ENCODE measurements at places on chromosomes 7 and 10.

- no peak for DNase-seq
These were observed 647.4 kb downstream of the XPNPEP1 start for GRCh38 chr10:109275960-109276359.

GRCh38 chr10:58970160-58970915, 206.1 kb upstream of the PHYHIPL start:
- DNase-seq = no peak

DNA sequence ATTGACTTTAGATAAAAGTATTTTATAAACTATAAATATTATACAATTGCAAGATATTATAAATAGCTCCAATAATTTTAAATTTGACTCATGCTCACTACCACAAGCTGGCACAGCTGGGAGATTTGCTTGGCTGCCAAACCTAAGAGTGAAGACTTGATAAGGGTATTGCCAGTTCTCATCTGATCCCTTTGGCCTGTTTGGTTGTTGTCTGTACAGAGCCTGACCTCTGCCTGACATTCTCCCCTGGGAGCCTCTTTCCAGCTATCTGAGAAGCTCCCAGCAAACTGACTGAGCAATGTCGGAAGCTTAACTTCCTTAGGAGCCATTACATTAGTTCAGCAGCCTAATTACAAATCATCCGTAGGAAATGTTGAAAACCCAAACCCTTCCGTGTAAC, 10.2 kb upstream of the LMOD2 start:
- DNase-seq = no peak

DNA sequence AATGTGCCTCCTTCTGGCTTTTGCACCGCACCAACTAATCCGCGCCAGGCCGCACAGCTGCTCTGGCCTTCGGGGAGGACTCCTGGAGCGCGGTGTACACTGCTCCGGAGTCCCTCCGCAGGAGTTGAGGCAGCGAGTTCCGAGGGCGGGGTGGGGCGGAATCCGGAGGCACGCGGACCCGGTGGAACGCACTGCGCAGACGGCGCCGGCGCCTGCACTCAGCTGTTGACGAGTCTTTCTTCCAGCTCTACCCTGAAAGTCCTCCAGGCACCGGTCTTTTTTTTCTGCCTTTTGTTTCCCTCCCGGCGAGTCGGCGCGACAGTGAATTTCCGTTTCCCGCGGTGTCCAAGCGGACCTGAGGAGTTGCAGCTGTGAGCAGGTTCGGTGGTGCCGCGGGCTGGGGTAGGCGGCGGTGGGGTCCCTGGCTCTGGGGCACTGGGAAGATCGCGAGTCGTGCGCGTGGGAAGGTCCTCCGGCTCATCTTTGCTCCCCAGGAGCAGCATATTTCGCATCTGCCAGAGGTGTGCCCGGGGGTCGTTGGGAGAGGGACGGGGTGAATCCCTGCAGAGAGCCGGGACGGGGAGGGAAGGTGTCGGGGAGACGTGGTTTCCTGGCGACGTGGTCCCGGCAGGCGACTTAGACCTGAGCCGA, 44.1 kb downstream of the SFTPD start:
- peak; percentile 51 for DNase-seq

GRCh38 chr10:19816411-19817230, at the start of gene PLXDC2:
TSS of gene PLXDC2 (plus strand) at chr10:19816432.
- DNase-seq = no peak

GRCh38 chr7:26188206-26188956, 12.2 kb downstream of the HNRNPA2B1 start:
- DNase-seq = no peak

DNA sequence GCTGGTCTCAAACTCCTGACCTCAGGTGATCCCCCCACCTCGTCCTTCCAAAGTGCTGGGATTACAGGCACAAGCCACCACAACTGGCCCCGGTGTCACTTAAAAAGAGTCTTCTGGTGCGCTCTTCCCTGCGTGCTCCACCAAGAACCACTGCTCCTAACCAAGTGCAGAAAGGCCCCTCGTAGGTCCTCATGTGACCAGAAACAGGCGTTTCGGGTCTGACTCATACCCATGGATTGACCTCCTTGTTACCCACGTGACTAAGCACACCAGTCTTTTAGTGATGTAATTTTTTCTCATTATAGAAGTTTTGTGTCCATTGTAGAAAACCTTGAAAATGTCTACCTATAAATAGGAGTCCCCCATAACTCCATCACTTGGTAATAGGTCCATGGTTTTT, 13.9 kb downstream of the FKBP6 start:
- DNase-seq = no peak

GRCh38 chr7:3029138-3029537, 14.5 kb downstream of the CARD11 start:
- DNase-seq = no peak

- DNase-seq = no peak
These were observed 798 bp downstream of the BLNK start for GRCh38 chr10:96270571-96270970.

DNA sequence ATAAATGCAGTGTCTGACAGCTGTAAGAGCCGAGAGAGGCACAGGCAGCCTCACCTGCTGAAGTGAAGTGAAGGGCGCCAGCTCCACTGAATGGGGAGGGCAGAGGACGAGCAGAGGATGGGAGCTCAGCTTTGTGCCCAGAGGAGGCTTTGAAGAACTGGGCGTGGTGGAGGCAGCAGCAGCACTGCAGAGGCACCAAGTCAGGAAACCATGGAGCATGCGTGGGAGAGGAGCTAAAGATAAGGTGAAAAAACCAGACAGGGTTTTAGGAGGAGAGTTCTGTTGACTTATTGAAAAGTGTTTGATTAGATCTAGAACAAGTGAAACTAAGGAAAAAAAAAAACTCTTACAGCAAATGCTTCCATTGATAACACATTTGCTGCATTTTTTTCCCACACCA, 216.4 kb downstream of the CXCL12 start:
- no peak for DNase-seq

DNA sequence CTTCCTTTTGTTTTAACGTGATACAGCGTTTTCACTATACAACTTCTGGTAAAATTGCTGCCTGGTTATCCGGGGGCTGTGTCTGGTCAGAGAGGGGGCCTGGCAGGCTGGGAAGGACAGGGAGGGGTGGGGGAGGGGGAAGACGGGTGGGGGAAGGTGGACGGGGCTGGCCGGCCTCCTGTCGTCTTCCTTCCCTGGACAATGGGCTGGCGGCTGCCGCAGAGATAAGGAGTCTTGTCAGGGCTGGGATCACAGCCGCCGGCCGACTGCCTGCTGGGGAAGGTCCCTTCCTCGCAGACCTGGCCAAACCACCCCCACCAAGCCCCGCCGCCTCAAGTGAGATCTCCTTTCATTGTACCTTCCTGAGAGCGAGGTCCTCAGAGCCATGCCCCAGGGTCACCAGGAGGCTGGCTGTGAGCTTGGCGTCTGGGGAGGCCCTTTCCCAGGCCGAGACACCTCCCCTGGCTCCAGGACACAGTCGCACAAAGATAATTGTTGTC, 151.2 kb upstream of the TNRC18 start:
- no peak for DNase-seq

GRCh38 chr7:112255388-112255720, 48.9 kb downstream of the ZNF277 start:
- DNase-seq = no peak

DNA sequence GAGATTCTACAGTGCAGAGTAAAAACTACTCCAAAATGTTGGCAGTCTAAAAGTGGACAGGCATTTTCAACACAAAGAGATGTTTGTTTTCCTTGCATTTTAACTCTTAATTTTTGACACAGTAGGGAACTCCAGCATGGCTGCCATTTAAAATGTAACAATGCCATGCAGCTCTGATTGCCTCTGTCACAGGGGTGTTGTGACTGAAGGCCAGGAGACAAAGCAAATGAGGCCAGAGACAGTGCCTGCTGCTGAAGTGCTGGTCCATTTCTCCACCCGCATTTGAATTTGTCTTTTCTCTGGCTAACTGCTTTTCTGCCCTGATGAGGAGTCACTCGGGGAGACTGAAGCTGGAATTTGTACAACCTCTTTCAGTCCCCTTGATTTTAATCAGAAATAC, 710.6 kb upstream of the GALNT17 start:
- DNase-seq = no peak

Data from stimulated activated CD4-positive, alpha-beta T cell treated with anti-CD3 and anti-CD28 coated beads, Interleukin-1b, Interleukin-23, amount 100 ng/mL, for 24 hours (primary cell).